ENCODE measurements at places on chromosomes 7 and 10. TPM values are rescaled to one million over a fixed set of nuclear protein-coding genes. Genes with fewer than 3 reads are reported as not detected.

The PLEKHS1 gene
- total RNA-seq = not detected

The C7orf57 gene
- 1.1 TPM for total RNA-seq

The SVIL gene
- 8.5 TPM for total RNA-seq

The PRSS37 gene
- total RNA-seq = not detected

The CDC14C gene
- not detected for total RNA-seq

The PLXNA4 gene
- 0.29 TPM for total RNA-seq

The CYP26C1 gene
- total RNA-seq = not detected

The CCL26 gene
- not detected for total RNA-seq

GRCh38 chr7:82056282-82056681 lies 286.4 kb upstream of the HGF start:
- H3K4me1 ChIP-seq = no peaks in the 10 kb centered on the region
- no peaks in the 10 kb centered on the region for H3K27me3 ChIP-seq
- DNase-seq = no peak
- H3K4me3 ChIP-seq = no peak overlapping the region
- no peaks in the 10 kb centered on the region for H3K36me3 ChIP-seq

- H3K27ac ChIP-seq = no peak overlapping the region
- peaks cover 4% of the 10 kb centered on the region for H3K4me1 ChIP-seq
- DNase-seq = no peak
- H3K27me3 ChIP-seq = no peaks in the 10 kb centered on the region
Observed at GRCh38 chr7:142774826-142775225, 4.1 kb downstream of the PRSS2 start.

DNA sequence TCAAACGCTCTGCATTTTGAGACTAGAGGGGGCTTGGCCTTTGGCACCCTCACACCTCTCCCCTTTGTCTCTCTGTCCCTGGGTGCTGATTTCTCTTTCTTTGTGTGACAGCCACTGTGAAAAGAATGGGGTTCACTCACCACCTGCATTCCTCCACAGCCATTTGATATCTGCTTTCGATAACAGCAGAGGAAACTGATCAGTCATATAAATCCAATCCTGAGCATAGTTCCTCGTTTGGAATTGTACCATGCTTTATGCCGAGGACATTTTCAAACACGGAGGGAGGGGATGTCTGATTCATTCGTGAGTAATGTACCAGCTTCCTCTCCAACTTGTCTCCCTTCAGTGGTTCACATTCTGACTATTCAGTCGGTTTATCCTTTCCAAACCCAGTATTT lies 15.8 kb downstream of the MET start:
- peaks cover 2% of the 10 kb centered on the region for H3K4me1 ChIP-seq
- H3K4me3 ChIP-seq = no peak overlapping the region
- peaks cover 42% of the 10 kb centered on the region for H3K27me3 ChIP-seq

DNA sequence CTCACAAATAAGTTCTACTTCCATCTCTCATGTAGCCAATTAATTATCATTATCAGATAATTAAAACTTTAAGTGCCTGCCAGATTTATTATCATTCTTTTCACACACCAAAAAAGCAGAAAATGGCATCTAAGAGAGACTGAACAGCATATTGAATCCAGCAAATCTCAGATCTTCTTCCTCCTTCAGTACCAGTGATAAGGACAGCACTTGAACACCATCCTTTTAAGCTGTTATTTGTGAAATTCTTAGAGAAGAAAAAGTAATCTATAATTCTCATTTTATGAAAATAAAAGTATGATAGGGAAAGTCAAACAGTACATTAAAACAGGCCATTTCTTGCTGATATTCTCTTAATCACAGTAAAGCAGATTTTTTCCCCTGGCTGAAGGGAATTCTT lies 104.5 kb downstream of the ELAPOR2 start:
- peaks cover 2% of the 10 kb centered on the region for H3K27me3 ChIP-seq
- no peak overlapping the region for H3K4me3 ChIP-seq
- H3K36me3 ChIP-seq = no peaks in the 10 kb centered on the region
- DNase-seq = no peak
- H3K4me1 ChIP-seq = peaks cover 2% of the 10 kb centered on the region

GRCh38 chr7:110396021-110396420 lies 694.9 kb upstream of the LRRN3 start:
- no peak overlapping the region for H3K27ac ChIP-seq
- DNase-seq = no peak
- no peak overlapping the region for H3K4me3 ChIP-seq
- peaks cover 9% of the 10 kb centered on the region for H3K27me3 ChIP-seq

DNA sequence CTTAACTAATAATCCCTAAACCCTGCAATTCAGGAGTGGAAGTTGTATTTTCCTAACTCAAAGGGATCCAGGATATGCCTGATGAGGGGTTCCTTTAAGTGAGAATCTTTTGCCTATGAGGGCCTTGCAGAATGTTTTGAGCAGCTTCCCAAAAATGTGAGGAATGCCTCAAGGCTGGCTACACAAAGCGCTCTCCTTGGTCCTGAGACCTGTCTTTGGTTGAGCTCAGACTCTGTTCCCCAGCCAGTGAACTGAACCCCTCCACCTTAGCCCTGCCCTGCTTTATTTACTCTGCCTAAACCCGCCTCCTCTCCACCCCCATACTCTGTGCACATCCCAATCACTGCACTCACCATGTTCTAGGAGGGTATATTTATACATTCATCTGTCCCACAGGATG lies 108.6 kb downstream of the NRCAM start:
- H3K27ac ChIP-seq = no peak overlapping the region
- no peaks in the 10 kb centered on the region for H3K27me3 ChIP-seq
- DNase-seq = no peak
- H3K36me3 ChIP-seq = no peaks in the 10 kb centered on the region
- no peak overlapping the region for H3K4me3 ChIP-seq

- DNase-seq = no peak
- no peak overlapping the region for H3K4me3 ChIP-seq
- no peaks in the 10 kb centered on the region for H3K36me3 ChIP-seq
- no peak overlapping the region for H3K27ac ChIP-seq
- H3K27me3 ChIP-seq = no peaks in the 10 kb centered on the region
- H3K4me1 ChIP-seq = no peaks in the 10 kb centered on the region
Observed at GRCh38 chr10:125103924-125104323, 56.4 kb downstream of the CTBP2 start.

DNA sequence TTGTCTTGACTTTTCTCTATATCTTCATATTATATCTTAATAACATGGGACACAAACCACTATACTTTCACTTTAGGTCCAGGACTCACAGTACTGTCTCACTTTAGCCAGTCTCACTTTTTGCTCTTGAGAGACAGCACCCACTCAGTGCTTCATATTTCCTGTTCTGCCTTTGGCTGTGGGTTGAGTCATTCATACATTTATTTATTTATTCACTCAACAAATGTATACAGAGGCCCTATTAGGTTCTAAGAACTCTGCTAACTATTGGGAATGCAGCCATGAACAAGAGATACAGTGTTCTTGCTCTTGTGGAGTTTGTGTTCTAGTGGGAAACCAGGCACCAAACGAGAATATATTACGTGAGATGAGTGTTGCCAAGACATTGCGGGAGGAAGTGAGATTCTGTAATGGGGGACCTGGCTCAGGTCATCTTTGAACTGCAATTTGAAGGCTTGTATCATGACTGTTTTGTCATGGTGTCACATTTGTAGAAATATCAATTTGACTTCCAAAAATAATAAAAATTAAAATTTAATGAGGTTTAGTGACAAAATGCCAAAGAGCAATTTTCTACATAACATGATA lies 190.1 kb downstream of the SDHAF3 start:
- H3K27ac ChIP-seq = no peak overlapping the region
- no peak for DNase-seq
- H3K27me3 ChIP-seq = peaks cover 3% of the 10 kb centered on the region
- H3K4me3 ChIP-seq = no peak overlapping the region
- H3K36me3 ChIP-seq = no peaks in the 10 kb centered on the region
- no peaks in the 10 kb centered on the region for H3K4me1 ChIP-seq

GRCh38 chr10:30556189-30556588 lies 73.4 kb downstream of the LYZL2 start:
- H3K27ac ChIP-seq = no peak overlapping the region
- H3K4me3 ChIP-seq = no peak overlapping the region
- H3K27me3 ChIP-seq = no peaks in the 10 kb centered on the region

- H3K4me3 ChIP-seq = no peak overlapping the region
- H3K27ac ChIP-seq = no peak overlapping the region
- H3K36me3 ChIP-seq = no peaks in the 10 kb centered on the region
- peaks cover 17% of the 10 kb centered on the region for H3K27me3 ChIP-seq
Observed at GRCh38 chr7:28298870-28299518, 113.3 kb upstream of the CREB5 start.

GRCh38 chr7:157158400-157158799 lies 19.7 kb downstream of the UBE3C start:
- H3K36me3 ChIP-seq = peaks cover 24% of the 10 kb centered on the region
- H3K27me3 ChIP-seq = no peaks in the 10 kb centered on the region
- H3K4me3 ChIP-seq = no peak overlapping the region
- H3K4me1 ChIP-seq = peaks cover 27% of the 10 kb centered on the region
- no peak overlapping the region for H3K27ac ChIP-seq

- H3K4me1 ChIP-seq = no peaks in the 10 kb centered on the region
- H3K27ac ChIP-seq = no peak overlapping the region
- H3K27me3 ChIP-seq = no peaks in the 10 kb centered on the region
- no peak overlapping the region for H3K4me3 ChIP-seq
Observed at GRCh38 chr7:92325858-92326257, 80.1 kb downstream of the ANKIB1 start.

- DNase-seq = no peak
- H3K4me3 ChIP-seq = no peak overlapping the region
- peaks cover 6% of the 10 kb centered on the region for H3K27me3 ChIP-seq
- no peak overlapping the region for H3K27ac ChIP-seq
Observed at GRCh38 chr10:132517951-132518521, 19.6 kb upstream of the INPP5A start.

DNA sequence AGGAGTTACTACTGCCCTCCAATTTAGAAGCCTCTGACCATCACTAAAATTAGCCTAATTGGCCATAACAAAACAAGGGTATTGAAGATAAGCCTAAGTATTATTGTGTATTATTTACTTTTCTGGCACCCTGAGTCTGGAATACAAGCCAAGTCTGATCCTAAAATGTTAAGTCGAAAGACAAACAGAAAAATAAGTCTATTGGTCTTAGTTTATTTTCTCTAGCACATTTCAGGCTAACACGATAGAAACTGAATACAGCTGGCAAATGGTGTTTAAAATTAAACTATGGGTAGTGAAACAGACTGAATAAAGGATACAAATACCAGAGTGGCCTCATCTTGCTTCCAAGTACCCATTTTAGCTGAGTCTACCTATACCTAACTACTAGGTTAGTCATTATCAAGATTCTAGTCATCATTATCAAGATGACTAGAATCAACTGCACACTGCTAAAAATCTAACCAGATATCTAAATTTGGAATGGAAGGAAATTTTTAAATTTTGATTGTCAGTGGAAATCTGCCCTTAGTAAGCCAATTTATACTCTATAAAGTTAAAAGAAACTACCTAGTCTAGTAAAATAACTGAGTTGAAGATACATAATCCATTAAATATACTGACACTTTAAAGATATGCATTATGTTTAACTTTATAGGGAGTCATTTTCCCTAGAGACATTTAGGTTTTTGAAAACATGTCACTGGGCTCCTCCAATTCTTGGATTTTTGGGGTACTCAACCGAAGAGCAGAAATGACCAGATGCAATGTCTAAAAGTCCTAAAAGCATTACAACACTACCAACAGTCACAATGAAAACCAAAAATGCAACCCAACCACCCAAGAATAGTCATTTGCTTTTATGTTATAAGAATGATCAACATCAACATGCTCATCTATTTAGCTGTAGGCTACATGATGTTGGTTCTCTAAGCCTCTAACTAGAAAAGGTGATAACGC lies 80.9 kb downstream of the NT5C2 start:
- no peak overlapping the region for H3K4me3 ChIP-seq
- no peak overlapping the region for H3K27ac ChIP-seq
- no peak for DNase-seq
- peaks cover 7% of the 10 kb centered on the region for H3K36me3 ChIP-seq
- H3K27me3 ChIP-seq = no peaks in the 10 kb centered on the region

DNA sequence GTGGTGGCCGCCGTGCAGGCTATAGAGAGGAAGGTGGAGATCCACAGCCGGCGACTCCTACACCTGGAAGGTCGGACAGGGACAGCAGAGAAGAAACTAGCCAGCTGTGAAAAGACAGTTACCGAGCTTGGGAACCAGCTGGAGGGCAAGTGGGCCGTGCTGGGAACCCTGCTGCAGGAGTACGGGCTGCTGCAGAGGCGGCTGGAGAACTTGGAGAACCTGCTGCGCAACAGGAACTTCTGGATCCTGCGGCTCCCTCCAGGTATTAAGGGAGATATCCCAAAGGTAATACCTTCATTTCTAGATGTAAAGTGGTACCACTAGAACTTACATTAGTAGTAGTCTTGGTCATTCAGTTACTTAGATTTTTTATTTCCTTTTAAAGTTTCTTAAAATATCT lies 6.8 kb downstream of the ZNF398 start:
- peaks cover 16% of the 10 kb centered on the region for H3K4me1 ChIP-seq
- H3K4me3 ChIP-seq = no peak overlapping the region
- no peak for DNase-seq
- H3K27me3 ChIP-seq = no peaks in the 10 kb centered on the region

- H3K27ac ChIP-seq = no peak overlapping the region
- H3K4me3 ChIP-seq = no peak overlapping the region
- peaks cover 47% of the 10 kb centered on the region for H3K27me3 ChIP-seq
- peaks cover 13% of the 10 kb centered on the region for H3K4me1 ChIP-seq
Observed at GRCh38 chr10:130242513-130242912, 106.3 kb downstream of the GLRX3 start.

GRCh38 chr7:156725936-156726335 lies 85.4 kb downstream of the RNF32 start:
- peaks cover 22% of the 10 kb centered on the region for H3K36me3 ChIP-seq
- no peaks in the 10 kb centered on the region for H3K4me1 ChIP-seq
- no peaks in the 10 kb centered on the region for H3K27me3 ChIP-seq

DNA sequence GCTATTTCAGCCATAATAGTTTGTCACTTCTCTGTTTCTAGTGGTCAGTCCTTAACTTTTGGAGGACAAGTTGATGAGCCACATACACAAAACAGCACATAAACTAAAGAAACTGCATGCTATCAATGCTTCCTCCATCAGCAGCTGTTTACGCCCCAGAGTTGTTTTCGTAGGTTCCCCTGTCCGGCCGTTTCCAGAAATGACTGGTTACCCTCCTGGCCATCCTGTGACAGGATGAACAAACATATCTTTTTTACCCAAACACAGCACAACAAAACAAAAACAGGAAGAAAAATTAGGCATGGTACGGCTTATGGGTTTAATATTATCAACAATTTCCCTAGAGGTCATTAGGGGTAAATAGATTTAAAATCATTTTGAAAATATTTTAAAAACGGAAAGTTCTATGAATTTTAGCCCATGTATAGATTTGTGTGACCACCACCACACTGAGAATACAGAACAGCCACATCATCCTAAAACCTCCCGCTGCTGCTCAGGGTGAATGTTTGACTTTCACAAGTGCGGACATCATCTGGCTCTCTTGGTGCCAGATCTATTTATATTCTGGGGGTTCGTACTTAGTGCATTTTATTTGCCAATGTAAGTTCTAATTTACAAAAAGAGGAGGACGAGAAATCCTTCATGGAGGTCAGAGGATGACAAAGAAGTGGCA lies 74.8 kb downstream of the HIPK2 start:
- no peak for DNase-seq
- no peaks in the 10 kb centered on the region for H3K27me3 ChIP-seq
- H3K4me1 ChIP-seq = peaks cover 8% of the 10 kb centered on the region

GRCh38 chr10:79399223-79399831 lies 46.1 kb downstream of the ZCCHC24 start:
- DNase-seq = no peak
- no peaks in the 10 kb centered on the region for H3K36me3 ChIP-seq
- H3K4me1 ChIP-seq = no peaks in the 10 kb centered on the region
- no peak overlapping the region for H3K4me3 ChIP-seq
- no peak overlapping the region for H3K27ac ChIP-seq
- peaks cover 7% of the 10 kb centered on the region for H3K27me3 ChIP-seq

Data from activated naive CD8-positive, alpha-beta T cell treated with anti-CD3 and anti-CD28 coated beads for 36 hours (primary cell).